ENCODE measurements at places on chromosomes 3 and 15. TPM values are rescaled to one million over a fixed set of nuclear protein-coding genes. Genes with fewer than 3 reads are reported as not detected.

The ERC2 gene
- 0.14 TPM for total RNA-seq

The RTP1 gene
- total RNA-seq = not detected

The TMEM43 gene
- total RNA-seq = 42.8 TPM

DNA sequence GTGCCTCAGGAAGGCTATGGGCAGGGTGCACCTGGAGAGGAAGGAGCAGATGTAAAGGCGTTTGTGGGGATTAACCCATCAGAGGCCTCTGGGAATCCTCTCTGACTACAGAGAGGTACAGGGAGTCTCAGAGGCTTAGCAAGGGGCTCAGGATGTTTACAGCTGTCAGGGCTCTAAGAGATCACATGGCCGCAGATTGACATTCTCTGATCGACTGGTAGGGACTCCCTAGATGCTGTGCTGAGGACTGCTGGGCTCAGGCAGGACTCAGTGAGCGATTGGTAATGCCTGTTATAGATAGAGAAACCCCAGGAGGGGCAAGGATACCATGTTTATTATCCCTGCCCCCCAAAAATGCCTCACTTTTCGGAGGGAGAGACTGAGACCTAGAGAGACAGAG lies 103.5 kb downstream of the CORO2B start:
- DNase-seq = no peak

DNA sequence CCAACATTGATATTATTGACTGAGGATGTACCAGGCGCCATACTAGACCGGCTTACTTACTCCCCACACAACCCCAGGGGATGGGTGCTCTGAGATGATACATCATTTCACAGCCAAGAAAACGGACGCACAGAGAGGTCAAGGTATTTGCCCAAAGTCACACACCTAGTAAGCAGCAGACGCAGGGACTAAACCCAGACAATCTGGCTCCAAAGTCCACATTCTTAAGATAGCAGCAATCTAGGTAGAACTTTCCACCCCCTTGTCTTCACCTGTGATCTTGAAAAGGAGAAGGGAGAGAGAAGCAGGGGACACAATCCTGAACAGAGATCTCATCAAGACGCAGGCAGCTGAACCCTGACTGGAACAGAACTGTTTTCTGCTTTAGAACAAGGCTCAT lies 200.6 kb downstream of the XXYLT1 start:
- DNase-seq = no peak

- no peak for DNase-seq
Measured at GRCh38 chr3:176896640-176897039, 300.6 kb downstream of the TBL1XR1 start.

DNA sequence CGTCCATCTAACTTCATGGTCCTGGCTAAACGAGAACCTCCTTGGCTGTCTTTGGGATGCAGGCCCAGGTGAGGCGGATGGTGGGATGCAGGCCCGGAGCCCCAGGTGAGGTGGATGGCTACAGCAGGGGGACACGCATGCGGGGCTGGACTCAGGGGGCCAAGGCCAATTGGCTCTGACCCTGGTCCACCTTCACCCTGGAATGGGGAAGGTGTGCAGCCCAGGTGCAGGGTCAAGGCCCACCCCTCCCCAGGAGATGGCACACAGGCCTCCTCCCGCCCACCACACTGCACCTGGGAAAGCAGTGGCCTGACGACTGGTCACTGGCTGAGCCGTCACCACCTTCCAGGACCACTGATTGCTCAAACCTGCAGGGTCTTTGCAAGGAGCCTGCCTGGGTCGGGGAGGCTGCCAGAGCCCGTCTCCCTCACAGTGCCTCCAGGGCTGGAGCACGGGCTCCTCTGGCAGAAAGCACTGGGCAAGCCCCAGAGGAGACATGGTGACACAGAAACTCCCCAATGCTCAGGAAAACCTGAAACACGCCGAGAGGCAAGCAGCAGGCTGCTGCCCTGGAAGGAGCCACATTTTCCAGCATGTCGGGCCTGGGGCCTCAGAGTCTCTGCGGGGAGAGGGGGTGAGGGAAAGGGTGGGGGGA lies 159.6 kb downstream of the LRRK1 start:
- DNase-seq = no peak

DNA sequence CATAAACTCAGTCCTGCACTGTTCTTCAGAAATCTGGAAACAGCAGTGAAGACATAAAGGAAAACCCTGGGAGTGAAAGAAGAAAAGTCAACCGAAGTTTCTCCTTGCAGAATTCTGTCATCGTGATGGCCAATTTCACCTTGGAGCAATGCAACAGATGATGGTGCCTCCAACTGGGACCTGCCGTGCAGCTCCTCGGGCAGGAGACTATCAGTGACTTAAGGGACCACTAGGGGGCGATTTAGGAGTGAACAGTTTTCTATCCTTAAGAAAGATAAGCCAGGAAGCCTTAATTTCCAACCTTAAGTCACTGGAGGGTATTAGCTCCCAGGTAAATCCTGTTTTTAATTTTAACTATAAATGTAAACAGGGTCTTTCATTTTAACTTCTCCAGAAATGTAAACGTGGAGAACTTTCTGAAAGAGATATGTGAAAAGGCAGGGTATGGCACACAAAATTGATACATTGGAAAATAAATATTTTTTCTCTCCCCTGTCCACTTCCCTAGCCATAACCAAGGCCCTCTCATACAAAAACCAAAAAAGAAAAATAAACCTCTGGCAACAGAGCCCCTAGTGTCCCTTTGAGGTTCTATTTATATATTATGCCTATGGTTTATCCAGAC lies 116.3 kb downstream of the PDZRN3 start:
- peak; percentile 45 for DNase-seq

DNA sequence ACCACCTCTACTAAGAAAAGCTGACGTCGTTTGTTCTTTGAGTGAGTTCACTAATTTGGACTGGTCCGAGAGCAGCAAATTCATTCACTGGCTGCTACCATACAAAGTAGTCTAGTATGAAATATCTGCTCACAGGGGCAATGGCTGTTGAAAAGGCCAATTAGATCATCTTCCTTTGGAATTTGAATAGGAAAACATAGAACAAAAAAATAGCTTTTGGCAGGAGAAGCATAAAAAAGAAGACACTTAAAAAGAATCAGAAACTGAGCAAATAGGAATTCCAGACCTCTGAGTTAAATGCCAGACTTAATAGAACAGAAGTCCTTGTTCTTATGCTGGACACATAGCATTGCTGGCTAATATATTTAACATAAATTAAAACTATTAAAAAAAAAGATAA lies 159.3 kb downstream of the IL1RAP start:
- no peak for DNase-seq

Data from NCI-H460 (cell line).